ENCODE measurements at places on chromosomes 6 and 20.
A peak's percentile ranks its signal among the peaks of the same experiment; 100 is the strongest.

- DNase-seq, result no peak
Measured at GRCh38 chr6:83252719-83253118, 59.6 kb downstream of the RWDD2A start.

DNA sequence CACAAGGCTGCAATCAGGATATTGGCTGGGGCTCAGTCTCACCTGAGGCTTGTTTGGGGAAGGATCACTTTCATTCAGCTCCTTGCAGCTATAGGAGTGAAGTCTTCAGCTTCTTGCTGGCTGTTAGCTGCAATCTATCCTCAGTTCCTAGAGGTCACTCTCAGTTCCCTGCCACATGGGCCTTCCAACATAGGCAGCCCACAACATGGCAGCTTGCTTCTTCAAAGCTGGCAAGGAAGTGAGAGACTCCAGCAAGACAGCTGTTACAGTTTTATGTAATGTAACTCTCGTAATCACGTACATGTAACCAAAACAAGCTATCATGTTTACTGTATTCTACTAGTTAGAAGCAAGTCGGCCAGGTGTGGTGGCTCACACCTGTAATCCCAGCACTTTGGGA, 226.9 kb downstream of the CDC5L start:
- peak; percentile 3 for DNase-seq

- no peak for DNase-seq
Measured at GRCh38 chr6:25448965-25449538, 169.9 kb downstream of the CARMIL1 start.

DNA sequence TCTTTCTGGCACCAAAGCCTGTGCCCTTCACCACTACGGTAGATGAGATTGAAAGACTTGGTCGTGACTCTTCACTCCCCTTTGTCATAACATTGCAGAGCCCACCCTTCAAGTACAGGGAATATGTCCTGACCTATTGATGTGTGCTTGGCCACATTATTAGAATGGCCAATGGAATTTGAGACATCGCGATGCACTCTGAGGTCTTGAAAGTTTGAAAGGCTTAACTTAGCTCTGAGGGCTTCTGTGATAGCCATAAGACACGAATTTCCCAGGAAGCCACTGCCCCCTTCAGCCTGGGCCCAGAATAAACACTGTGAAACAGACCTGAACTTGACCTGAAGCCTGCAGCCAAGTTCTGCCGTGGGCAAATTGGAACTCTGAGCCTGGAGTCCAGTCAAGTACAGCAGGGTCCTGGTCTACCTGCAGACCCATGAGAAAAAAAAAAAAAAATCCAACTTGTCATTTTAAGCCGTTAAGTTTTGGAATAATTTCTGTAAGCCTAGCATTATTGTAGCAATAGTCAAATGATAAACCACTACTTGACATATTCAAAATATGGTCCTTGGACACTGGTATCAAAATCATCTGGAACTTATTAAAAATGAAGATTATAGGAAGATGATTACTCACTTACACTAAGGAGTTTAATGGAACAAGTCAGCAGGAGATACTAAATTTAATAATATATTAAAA, 36.9 kb upstream of the TRAF3IP2 start:
- DNase-seq, result peak; percentile 30

- no peak for DNase-seq
Measured at GRCh38 chr20:57475388-57476083, 49.4 kb downstream of the CTCFL start.

DNA sequence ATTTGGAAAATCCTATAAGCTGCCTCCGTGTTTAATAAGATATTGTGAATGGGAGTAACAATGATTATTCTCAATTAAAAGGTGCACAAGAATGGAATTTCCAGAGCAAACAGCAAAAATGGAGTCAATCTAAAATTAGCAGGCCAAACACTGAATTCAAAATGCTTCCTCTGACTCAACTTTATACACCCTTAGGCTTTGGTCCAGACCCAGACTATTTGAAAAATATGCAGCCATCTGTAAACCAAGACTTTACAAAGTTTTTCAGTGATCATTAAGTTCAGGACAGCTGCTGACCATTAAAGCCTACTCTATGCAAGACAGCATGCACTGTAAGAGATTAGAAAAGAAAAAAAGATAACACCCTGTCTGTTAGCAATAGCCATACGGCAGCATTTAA, 39.4 kb upstream of the CCN6 start:
- no peak for DNase-seq

DNA sequence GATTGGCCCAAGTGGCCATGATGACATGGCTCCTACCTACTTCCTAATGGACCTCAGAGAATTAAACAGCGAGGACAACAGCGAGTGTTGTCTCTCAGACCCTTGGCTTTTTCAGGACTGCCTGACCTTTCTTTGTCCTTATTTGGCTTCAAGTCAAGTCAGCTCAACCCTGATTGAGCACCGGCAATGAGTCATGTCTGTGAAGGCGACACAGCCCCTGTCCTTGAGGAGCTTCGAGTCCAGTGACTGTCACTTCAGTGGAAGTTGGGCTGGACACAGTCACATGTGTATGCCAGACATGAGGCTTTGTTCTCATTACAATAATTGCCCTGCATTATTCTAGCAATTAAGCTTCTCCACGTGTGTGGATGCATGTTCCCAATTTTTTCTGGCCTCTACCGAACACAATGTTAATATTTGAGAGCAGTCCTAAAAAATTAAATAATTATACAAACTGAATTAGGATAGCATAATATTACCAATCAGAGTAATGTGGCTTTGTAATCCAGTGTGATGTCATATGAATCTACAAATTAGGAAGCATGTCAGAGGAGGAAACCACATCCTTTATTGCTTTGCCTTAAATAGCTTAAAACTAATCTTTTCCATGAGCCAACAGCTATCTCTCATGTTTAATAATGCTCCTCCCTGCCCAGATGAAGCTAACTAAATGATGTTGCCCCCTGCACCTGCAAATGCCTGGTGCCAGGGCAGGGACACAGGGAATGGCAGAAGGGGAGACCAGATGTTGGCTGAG, 178.6 kb downstream of the CDH26 start:
- no peak for DNase-seq

DNA sequence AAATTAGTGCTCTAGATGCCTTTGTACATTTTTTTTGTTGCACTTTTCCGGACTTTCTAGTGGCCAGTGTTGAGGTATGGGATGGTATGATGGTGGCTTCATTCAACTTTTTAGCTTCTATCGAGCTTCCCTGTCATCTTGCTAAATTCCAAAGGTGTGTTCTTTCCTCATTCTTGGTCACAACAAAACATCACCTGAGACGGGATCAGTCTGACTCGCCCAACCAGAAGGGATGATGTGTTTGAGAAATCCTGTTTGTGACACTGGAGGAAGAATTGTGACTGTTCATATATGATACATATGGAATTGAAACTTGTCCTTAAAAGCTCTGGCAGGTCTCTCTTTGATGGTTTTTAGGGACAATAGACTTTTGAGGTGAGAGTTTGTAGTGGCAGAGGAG, 33.8 kb downstream of the KCNS1 start:
- no peak for DNase-seq

DNA sequence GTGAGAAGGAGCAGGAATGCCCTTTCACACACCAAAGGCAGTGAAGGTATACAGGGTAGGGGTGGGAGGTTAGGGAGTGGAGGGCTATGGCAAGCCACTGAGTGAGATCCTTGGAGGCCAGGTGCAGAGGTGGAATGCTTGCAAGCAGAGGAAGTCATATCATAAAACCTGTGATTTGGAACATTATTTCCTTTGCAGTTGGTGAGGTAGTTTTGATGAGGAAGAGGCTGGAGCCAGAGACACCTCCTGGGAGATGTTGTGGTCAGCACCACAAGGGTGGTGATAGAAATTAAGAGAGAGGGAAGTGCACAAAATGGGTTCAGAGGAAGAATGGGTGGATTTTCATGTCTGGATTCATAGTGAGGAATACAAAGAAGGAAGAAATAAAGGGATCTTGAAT, 73.0 kb downstream of the PLCB4 start:
- DNase-seq, result no peak

DNA sequence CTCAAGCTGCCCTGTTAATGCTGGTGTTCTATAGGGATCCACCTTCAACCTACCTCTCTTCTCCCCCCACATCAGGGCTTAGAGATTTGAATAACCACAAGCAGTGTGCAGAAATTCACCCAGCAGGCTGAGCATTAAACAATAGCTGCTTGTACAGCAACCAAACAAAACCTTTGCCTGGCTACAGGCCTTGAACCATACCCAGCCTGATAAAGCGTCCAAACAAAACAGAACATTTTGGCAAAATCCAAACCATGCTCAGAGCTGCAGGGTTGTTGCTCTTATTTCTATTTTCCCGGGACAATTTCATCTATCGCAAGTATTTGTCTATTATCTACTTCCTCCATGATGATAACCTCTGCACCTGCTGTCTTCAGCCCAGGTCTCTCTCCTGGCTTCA, 142.3 kb downstream of the UNC5CL start:
- no peak for DNase-seq

GRCh38 chr6:153013438-153013837, 10.9 kb upstream of the MTRF1L start:
- DNase-seq, result no peak

DNA sequence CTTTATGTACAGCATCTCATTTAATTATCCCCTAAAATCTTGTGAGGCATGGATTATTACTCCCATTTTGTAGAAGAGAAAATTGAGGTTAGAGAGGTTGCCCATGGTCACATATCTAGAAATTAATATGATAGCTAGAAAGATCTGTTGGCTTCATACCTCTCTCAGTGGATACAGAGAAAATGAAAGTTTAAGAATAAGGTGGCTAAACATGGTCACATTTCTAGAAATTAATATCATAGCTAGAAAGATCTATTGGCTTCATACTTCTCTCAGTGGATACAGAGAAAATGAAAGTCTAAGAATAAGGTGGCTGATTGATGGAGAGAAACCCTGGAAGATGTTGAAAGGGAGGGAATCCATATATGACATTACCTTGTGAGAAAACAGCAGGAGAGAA, 260.7 kb upstream of the MAN1A1 start:
- no peak for DNase-seq

DNA sequence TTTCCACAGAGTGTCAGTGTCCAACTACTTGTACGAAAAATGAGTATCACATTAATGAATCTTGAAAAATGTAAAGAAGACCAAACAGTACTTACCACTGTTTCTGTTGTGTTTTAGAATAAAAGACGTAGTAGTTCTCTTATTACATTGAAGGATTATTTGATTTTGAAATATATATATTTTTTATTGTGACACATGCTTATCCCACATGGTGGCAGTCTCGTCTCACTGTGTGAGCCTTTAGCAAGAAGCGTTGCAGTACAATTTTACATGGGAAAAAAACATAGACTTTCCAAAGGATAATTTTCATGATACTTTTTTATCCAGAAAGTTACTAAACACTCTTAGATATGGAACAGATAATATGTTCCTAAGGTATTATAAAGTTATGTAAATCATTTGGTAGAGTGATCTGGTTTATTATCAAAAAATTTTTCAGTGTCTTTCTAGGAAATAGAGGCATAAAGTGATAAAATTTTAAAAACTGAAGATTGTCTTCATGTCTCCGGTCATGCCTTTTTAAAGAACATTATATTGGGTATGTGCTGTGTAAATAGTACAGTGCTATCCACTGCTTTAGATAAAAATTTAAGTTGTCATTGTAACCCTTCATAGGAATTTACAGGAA, 117.5 kb upstream of the SAMD5 start:
- no peak for DNase-seq

DNA sequence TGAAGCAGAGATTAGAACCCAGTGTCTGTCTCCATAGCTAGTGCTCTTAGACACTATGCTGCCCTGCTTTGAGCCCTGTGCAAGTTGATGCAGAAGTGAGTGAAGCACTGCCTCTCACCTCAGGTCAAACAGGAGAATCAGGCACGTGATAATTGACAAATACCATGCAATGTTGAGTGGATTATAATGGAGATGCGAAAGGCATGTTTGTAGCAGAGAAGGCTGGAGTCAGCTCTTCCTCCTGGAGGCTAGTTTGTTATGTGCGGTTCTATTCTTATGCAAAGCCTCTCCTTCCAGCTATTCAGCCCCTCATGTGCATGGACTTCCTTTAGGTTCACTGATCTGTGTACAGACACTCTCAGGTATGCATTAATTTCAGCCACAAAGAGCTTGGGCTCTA, 108.5 kb downstream of the MANEA start:
- no peak for DNase-seq

GRCh38 chr20:62355878-62356588, 11.1 kb downstream of the LAMA5 start:
- DNase-seq, result no peak

GRCh38 chr6:57174511-57174907, 2.4 kb downstream of the BAG2 start:
- DNase-seq, result no peak

DNA sequence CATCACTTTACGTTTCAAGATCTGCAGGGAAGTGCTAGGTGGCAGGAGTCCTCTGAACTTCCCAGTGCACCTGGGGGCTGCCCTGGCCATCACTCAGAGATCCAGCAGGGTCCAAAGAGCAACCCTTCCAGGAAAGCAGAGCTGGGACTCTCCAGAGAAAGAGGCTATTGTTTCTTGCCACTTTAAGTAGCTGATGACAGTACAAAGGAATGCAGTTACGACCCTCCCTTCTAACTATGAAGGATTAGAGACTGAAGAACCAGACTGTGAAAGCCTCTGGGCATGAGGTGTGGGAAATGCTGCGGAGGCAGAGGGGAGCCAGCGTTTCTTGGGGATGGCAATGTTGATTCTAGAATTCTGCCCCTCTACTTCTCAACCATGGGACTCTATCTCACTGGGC, 189.1 kb upstream of the SUPT3H start:
- no peak for DNase-seq

GRCh38 chr6:169326067-169326799, 72.6 kb upstream of the THBS2 start:
- DNase-seq, result no peak

- no peak for DNase-seq
Measured at GRCh38 chr6:150633486-150633834, 33.8 kb downstream of the PLEKHG1 start.

DNA sequence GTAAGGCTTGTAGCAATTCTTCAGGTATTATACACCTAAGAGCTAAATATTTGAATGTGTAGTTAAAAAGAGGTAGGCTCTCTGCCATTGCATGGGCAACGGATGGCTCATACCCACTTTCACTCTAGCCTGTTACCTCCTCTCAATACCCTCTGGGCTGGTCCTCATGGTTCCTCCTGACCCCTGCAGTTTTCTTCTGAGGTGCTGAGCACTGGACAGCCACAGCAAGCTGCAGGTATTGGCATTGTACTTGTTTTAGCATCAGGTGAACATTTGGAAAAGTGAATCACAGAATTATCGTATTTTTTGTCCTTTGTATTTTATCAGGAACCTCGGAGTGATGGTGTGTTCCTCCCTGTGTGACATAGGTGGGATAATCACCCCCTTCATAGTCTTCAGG, 32.9 kb downstream of the SLC22A1 start:
- no peak for DNase-seq

DNA sequence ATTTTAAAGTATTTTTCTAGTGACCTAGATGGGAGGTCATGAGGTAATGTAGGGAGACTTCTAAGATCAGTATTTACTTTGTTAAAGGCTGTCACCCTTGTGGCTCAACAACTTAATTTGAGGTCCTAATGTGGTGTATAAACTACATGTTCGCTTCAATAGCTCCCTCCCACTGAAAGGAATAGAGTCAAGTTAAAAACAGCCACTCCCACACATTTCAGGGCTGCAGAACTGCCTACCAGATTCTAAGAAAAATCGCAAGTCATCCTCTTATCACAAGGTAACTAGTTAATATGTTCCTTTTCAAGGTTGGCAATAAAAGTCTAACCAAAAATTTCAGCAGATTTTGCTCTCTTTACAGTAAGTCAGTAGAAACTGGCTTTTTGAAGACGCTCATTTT, 15.1 kb downstream of the GSTA1 start:
- DNase-seq, result no peak

- DNase-seq, result no peak
Measured at GRCh38 chr20:58611236-58612030, 39.6 kb upstream of the STX16 start.
